Fibroblast of lung (primary cell): ENCODE measurements at places on chromosomes 7 and 10. TPM values are rescaled to one million over a fixed set of nuclear protein-coding genes. Genes with fewer than 3 reads are reported as not detected.

LRMDA gene
- 1.0 and 2.0 TPM in 2 replicates for total RNA-seq

NEUROD6 gene
- total RNA-seq: not detected in 2 replicates

CALN1 gene
- total RNA-seq: not detected in 2 replicates

NUDT13 gene
- 2.1 and 2.6 TPM in 2 replicates for total RNA-seq
